ENCODE measurements at places on chromosomes 11 and 22.

- DNase-seq, result no peak
Observed at GRCh38 chr11:33320016-33320813, 63.0 kb downstream of the HIPK3 start.

- no peak for DNase-seq
Observed at GRCh38 chr11:61690706-61691379, 10.7 kb downstream of the DAGLA start.

- DNase-seq, result no peak
Observed at GRCh38 chr22:42434748-42435425, 2.7 kb upstream of the NFAM1 start.

- no peak for DNase-seq
Observed at GRCh38 chr11:43376065-43376464, 17.3 kb downstream of the TTC17 start.

- DNase-seq, result no peak
Observed at GRCh38 chr11:14972581-14973495, 687 bp upstream of the CALCA start.

GRCh38 chr11:102421261-102421660 is 31.3 kb downstream of the TMEM123 start:
- no peak for DNase-seq

- DNase-seq, result no peak
Observed at GRCh38 chr22:24247564-24248344, 2.9 kb upstream of the GGT5 start.

GRCh38 chr11:129247135-129247534 is 55.0 kb upstream of the ARHGAP32 start:
- no peak for DNase-seq

DNA sequence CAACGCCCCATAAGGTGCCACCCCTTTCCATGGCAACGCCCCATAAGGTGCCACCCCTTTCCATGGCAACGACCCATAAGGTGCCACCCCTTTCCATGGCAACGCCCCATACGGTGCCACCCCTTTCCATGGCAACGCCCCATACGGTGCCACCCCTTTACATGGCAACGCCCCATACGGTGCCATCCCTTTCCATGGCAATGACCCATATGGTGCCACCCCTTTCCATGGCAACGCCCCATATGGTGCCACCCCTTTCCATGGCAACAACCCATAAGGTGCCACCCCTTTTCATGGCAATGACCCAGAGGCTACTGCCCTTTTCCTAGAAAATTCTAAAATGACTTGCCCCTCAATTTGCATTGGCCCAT is 72.1 kb downstream of the BRD1 start:
- DNase-seq, result no peak

DNA sequence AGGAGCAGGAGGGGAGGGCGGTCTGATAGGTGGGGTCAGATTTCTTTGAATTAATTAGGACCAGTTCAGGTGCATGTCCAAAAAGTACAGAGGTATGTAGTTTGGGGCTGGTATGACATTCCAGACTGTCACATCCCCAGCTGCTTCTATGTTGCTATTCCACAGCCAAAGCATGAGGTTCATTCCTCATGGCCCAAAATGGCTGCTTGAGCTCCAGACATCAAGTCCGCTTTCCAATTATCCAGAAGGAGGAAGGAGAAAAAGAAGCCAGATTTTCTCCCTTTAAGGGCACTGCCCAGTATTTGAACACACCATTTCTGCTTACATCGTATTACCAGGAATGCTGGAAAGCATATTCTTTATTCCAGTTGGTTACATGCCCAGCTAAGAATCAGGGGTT is 58.0 kb upstream of the CD82 start:
- no peak for DNase-seq

DNA sequence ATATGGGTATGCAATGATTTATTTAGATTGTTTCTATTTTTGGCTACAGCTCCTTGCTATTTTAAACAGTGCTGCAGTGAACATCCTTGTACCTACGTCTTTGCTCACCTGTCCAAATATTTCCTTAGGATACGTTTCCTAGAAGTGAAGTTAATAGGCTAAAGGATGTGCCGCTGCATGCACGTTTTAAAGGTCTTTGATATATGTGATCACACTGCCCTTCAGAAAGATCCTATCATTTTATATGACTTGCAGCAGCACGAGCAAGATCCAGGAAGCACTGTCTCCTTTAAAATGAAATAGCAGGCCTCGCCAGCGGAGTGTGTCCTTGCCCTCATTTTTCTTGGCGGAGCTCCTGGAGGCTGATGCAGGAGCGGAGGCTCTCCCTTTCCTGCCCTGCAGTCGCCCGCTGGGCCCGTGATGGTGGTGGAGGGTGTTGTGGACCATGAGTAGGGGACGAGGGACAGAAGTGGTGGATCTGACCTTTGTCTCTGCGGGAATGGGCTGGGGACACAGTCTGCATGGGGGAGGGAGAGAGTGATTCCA is 19.4 kb downstream of the RPS6KA4 start:
- DNase-seq, result no peak

GRCh38 chr11:129298988-129299387 is 76.7 kb upstream of the BARX2 start:
- DNase-seq, result no peak

- DNase-seq, result no peak
Observed at GRCh38 chr11:88806410-88806809, 259.4 kb downstream of the GRM5 start.

DNA sequence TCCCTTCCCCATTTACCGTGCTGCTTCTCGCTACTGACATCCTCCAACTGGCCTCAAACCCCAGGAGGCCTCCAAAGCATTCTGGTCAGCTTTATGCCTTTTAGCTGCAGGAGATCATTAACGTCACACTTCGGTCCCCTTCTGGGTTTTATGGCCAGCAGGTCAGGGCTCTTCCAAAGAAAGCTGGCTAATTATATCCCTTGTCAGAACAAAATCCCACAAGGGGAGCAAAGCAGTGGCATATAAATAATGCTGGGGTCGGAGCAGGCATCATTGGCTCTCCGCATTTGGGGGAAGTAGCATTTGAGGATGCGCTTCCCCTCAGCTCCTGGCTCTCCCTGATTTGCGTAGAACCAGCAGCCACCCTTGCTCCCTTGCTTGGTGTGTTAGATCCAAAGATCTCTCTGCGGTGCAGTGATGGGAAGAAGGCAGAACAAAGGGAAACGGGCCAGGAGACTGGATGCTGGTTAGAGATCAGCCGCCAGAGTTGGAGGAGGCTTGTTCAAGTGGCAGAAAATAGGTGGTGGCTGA is 117.4 kb downstream of the DBX1 start:
- no peak for DNase-seq

GRCh38 chr11:121199516-121199915 is 93.1 kb upstream of the SC5D start:
- no peak for DNase-seq

DNA sequence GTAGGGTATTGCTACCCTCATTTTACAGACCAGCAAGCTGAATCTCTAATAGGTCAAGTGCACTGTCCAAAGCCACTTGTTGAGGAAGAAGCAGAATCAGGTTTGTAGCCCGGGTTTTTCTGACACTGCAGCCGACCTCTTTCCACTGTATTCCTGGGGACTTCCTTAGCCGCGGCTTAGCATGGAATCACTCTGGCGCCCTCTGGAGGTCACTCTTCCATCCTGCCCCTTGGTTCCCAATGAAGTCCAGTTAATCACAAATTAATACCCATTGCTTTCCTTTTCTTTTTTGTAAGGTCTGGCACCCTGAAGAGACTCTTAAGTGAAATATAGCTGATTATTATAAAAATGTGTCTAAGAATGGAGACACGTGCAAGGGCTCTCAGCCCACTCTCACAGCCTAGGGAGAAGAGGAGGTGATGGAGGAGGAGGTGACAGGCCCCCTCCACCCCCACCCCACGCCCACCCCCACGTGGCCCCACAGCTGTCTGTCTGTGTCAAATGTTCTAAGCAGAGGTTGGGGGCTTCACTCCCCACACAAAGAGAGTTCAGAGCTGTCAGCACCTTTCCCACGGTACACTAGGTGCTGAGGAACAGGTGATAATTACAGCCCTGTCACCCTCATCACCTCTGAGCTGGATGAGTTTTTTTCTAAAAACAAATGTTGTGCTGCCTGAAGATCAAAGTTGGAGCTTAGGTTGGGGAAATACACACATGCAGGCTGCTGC is 57.7 kb upstream of the DRD2 start:
- peak; percentile 11 for DNase-seq

- DNase-seq, result no peak
Observed at GRCh38 chr11:66767666-66768065, 38.6 kb upstream of the SPTBN2 start.
